NCI-H187 treated with DMSO at 0.1 percent for 48 hours (cell line): ENCODE measurements at places on chromosomes 5 and 9.

GRCh38 chr9:120926397-120926928 lies at the start of gene TRAF1:
Gene TRAF1 (minus strand): TSS chr9:120926796. CDS start chr9:120926075, 721 bp downstream.
- DNase-seq, result no peak

- DNase-seq, result no peak
These were observed 259.3 kb downstream of the TUSC1 start for GRCh38 chr9:25418974-25419373.

GRCh38 chr9:93139365-93140182 lies 5.5 kb upstream of the NINJ1 start:
- no peak for DNase-seq

GRCh38 chr5:175557778-175558177 lies 79.4 kb downstream of the SFXN1 start:
- DNase-seq, result no peak

DNA sequence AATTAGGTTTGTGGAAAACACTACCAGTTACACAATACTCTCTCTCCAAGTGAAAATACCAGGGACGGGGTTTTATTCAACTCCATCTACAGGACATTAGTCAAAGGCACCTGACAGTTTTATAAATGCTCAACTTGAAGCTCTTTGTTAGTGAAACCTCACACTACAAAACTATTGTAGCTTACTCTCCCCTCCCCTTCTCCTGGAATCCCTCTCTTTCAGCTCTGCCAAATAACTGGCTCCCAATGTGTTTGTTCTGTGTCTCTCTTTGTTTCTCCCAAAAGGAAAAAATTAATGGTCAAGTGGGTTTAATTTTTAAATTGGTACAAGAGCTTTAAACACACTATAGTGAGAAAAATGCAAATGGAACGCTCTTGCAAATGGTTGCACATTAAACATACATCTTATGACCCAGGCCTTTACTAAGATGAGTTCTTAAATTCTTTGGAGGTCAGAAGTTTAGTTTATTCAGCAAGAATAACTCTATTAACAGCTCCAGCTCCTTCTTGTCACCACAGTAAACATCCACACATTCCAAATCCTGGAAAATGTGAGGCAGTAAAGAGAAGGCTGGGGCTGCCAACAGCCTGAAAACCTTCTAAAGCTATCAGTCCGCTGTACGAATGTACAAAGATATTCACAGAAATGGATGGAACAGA lies 48.4 kb downstream of the ZNF608 start:
- no peak for DNase-seq
